ENCODE measurements at places on chromosomes 6 and 20.

GRCh38 chr6:45843848-45844521 lies 171.7 kb downstream of the CLIC5 start:
- DNase-seq, result no peak

DNA sequence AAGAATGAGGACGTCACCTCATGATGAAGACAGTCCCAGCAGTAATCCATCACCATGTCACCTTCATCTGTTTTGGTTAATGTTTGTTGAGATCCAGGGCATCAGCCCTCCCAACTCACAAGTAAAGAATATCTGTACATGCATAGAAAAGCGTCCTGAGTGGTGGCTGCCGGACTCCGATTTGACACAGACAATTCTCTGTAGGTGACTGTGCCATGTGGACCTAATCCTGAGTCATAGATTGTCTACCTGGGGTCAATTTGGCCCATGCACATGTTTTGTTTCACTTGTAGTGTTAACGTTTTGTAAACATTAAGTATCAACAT lies 168.4 kb upstream of the UST start:
- no peak for DNase-seq

DNA sequence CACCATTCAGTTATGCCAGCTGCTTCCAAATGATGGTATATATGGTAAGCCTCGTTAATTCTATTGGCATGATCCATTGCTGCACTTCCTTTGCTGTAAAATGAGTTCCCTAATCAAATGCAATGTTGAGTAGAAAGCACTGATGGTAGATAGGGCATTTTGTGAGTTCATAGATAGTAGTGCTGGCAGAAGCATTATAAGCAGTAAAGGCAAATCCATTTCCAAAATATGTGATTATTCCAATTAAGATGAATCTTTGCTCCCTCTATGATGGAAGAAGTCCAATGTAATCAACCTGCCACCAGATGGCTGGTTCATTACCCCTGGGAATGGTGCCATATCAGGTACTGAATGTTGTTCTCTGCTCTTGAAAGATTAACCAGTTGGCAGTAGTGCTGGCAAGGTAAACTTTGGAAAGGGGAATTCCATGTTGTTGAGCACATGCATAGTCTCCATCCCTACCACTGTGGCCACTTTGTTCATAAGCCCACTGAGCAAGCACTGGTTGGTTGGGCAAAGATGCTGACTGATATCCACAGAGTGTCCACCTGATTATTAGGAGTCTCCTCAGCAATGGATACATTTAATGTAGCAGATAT lies 5.6 kb upstream of the TBPL1 start:
- no peak for DNase-seq

GRCh38 chr6:24108056-24108455 lies 18.0 kb upstream of the NRSN1 start:
- no peak for DNase-seq

DNA sequence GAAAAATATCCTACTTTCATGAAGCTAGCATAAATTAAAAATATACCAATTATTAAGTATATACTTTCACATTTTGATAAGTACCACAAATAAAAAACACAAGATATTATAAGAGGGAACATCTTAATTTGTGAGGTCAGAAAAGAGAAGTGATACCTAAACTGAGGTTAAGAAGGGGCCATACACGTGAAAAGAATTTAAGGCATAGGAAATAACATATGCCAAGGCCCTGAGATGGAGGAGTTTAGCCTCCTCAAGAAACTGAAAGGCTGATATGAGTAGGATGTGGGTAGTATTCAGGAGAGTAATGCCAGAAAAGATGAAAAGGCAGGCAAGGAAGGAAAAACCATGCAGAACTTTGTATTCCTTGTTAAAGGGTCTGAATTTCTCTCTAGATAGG lies 116.6 kb upstream of the HTR1E start:
- DNase-seq, result no peak

GRCh38 chr6:71977884-71978283 lies 91.5 kb downstream of the RIMS1 start:
- no peak for DNase-seq

DNA sequence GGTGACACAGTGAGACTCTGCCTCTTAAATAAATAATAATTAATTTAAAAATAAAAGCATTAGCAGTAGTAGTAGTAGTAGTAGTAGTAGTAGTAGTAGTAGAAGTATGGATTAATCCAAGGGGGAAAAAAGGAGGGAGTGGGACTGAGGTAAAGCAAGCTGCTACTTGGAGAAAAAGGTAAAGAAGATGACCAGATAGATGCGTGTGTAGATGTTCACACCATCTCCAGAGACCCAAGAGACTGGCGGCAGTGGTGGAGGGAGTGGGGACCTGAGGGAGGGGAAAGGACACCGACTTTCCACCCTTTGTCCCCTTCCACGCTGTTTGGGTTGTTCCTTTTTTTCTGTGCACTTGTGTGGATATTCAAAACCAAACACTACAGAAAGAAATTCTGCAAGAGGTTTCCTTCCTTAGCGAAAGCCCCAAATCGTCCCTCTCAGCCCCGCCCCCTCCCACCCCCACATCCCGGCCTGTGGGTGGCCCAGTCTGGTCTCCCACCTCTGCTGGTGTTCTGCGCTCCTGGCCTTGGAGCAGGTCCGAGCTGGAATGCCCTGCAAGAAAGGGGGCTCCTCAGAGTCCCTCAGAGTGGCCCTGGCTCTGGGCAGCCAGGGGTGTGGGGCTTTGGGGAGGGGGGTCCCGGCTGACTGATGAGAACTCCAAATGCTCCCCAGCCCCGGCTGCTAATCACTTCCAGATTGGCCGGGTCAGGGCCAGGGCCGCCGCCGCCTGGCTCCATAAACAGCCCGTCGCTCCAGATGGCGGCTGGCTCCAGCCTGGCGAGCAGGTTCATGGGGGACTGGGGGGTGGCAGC lies 60.2 kb downstream of the UBE2V1 start:
- no peak for DNase-seq

DNA sequence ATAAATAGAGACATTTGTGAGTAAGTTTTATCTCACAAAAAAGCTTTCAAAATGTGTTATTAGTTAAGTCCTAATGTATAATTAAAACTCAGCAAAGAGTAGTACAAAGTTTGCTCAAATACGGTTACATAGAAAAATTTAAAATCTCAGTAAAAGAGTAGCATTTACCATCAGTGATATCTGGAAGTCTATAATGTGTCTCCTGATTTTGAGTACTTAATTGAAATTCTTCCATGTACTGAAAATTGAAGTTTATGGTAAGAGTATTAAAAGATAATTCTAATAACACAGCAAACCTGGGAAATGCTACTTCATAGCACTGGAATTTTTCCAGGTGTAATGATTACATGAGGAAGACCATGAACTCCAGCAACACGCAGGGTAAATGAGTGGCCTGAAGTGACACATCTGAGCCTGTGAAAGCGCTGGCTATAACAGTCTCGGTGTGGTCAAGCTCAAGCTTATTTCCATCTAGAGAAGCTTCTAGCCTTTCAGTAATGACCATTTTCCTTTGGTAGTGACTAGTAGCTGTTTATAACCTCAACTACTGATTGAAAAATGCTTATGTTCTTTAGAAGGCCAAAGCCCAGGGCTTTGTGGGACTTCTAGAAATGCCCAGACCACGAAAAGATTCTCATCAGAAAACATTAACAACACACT lies 203.2 kb downstream of the ISM1 start:
- DNase-seq, result no peak

DNA sequence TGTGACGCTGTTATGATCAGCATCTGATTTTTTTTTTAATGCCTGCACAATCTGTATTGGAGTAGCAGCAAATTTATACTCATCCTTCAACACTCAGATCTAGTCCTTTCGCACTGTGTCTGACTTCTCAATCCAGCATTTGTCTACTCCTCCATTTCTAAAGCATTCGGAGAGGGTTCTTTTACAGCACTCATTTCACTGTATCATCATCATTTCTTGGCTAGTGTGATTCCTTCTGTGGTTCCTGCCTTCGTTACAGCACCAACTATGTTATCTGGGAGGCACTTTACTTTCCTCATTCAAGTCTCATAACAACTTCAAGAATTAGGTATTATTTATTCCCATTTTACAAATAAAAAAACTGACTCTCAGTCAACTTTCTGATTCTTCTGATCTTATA lies 18.0 kb downstream of the NUDT3 start:
- no peak for DNase-seq

DNA sequence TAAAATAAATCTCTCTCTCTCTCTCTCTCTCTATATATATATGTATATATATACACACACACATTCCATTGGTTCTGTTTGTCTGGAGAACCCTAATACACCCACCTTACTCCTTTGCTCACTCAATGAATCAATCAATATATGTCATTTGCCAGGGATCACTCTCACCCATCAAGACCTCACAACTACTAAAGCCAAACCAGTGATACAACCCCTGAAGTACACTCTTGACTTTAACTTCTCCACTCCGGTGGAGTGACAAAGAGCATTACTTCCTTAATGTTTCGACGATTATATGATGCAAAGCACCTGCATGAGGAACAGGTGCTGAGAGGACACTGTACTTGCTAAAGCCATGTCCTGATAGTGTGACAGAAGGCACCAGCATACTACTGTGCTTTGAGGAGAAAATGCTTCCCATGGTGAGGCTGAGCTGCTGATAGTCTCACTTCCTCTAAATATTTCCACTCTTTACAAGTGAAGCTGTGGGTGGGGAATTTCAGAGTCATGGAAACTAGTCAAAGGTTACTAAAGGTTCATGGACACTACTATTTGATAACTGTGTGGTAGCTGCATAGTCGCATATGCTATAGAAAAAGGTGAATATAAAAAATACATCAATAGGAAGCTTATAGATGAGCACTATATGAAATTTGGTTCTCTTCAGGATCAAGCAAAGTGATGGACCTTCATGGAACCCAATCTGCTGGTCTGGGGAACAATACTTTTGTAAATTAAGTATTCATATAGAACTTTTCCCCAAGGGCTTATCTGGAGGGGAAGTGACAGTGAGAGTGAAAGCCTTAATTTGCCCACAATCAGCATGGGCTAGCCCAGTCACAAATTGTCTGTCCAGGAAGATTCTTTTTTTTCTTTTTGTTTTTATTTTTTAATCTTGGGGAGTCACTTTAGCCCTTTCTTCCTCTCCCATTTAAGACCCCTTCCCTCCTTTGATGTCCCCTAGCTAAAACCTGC lies 141.9 kb upstream of the NEDD9 start:
- no peak for DNase-seq

DNA sequence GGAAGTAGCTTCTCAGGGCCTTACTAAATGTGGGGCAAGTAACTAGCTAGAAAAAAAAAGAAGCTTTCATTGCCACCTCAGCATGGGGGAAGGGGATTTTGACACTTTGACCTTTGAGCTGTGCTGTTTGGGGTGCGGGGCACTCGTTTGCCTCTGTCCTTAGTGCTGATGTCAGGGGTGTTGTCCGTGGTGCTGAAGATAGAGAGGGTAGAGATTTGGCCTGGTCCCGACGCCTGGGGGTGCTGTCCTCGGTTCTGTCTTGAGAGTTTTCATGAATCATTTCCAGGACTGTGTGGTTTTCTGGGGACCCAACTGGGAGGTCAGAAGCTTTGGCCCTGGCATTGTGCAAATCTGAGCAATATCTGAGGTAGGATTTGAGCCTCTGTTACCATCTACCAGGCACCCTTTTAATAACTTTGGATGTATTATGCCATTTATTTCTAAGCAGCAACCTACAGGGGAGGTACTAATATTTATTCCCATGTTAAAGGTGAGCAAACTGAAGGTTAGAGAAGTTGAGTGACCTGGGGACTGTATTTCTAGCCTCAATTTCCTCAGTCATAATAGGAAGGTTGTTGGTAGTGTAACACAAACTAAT lies 78.0 kb downstream of the DLGAP4 start:
- no peak for DNase-seq

GRCh38 chr20:63739130-63740069 lies at the start of gene SLC2A4RG:
SLC2A4RG (plus strand) TSS chr20:63739776; CDS start chr20:63739913, 137 bp downstream.
- DNase-seq, result peak; percentile 87

GRCh38 chr20:22836211-22836610 lies 198.9 kb upstream of the SSTR4 start:
- no peak for DNase-seq

DNA sequence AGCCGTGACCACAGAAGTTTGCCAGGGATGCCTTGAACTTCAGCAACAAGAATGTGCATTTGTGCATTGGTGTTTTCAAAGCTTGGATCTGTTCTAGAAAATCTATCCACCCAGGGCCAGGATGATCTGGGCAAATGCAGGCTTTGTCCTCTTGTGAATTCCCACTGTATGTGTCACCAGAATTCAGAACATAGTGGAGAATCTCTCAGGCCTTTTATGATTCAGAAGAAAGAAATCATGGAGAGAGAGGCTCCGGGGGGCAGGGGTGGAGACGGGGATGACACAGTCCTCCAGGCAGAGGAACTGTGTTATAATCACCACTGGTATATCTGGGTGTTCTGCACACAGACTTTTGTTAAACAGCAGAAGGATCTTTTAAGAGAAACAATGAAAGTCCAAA lies 304.1 kb downstream of the CDH4 start:
- DNase-seq, result no peak

DNA sequence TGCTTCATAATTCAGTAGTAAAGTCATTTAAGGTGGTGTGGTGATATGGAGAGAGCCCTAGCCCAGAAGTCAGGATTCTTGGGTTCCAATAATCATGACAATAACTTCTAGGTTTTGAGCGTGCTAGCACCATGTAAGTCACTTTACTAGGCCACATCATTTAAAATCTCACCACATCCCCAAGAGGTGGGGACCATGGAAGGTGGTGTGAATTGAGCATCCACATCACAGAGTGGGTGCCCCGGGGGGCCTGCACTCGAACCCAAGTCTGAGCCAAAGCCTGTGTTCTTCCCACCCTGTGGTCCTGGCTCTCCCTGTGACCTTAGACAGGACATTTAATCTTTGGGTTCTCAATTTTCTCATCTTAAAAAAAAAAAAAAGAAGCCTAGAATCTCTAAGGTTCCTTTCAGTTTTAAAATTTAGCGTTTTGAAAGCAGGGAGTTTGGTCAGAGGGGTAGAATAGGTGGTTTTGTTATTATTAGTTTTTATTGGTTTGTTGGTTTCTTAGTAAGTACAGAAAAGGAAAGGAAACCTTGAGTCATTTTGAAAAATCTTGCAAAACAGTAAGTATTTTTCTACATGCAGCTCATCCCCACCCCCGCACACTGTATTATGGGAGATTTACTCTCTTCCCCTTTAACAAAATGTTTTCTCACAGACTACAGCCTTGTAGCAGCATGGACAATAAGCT lies 26.4 kb downstream of the ARMC2 start:
- DNase-seq, result no peak

DNA sequence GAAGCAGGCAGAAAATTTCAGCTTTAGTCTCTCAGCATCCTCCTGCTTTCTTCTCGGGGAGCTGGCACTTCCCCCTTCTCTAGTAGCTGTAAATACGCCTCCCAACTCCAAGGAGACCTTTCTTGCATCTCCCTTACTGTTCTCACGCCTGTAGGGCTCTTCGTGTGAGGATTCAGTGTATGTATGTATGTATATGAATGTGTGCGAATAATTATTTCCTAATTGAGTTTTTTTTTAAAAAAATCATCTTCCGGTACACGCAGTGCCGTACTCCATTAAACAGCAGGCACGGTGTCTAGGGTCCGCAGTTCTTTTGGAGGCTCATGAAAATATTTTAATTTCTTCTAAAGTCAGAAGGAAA lies 85.4 kb downstream of the HFE start:
- DNase-seq, result peak; percentile 9

- no peak for DNase-seq
Measured at GRCh38 chr20:600736-601135, 9.4 kb downstream of the TCF15 start.
